ENCODE measurements at places on chromosomes 6 and 20. TPM values are rescaled to one million over a fixed set of nuclear protein-coding genes. Genes with fewer than 3 reads are reported as not detected.
A peak's percentile ranks its signal among the peaks of the same experiment; 100 is the strongest.

DNA sequence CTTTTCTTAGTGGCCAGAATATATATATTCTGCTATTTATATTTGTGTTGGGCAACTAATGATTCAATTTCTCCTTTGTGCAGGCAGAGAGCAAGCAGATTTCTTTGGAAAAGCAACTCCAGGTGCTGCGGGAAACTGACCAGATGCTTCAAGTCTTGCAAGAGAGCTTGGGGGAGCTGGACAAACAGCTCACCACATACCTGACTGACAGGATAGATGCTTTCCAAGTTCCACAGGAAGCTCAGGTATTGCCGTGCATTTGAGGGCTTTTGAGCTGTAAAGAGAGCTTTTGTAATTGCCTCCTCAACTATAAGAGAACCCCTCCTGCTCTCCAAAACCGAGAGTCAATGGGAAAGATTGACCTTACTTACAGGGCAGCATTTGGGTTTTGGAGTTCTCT is 203.5 kb downstream of the UTRN start:
- DNase-seq, result no peak

DNA sequence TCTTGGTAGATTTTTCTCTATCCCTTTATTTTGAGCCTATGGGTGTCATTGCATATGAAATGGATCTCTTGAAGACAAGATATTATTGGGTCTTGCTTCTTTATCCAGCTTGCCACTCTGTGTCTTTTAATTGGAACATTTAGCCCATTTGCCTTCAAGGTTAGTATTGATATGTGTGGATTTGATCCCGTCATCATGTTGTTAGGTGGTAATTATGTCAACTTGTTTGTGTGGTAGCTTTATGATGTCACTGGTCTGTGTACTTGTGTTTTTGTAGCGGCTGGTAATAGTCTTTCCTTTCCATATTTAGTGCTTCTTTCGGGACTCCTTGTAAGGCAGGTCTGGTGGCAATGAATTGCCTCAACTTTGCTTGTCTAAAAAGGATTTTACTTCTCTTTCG is 61.9 kb downstream of the UNC5CL start:
- no peak for DNase-seq

- DNase-seq, result no peak
Observed at GRCh38 chr6:29652198-29652584, 4.7 kb upstream of the MOG start.

DNA sequence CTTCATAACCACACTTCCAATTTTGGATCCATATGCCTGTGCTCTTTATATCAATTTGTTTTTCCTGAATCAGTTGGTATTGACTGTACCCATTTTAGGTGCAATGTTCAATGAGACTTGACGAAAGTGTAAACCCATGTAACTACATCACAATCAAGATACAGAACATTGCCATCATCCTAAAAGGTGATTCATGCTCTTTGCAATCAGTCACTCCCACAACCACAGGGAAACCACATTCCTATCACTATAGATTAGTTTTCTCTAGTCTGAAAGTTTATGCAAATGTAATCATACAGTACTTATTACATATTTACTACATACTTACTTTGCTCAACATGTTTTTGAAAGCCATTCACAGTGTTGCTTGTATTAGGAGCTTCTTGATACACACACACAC is 167.4 kb downstream of the ADGRG6 start:
- DNase-seq, result no peak

- no peak for DNase-seq
Observed at GRCh38 chr6:162940426-162940825, 212.7 kb downstream of the PACRG start.

GRCh38 chr6:125688138-125688537 is 61.3 kb upstream of the HEY2 start:
- DNase-seq, result no peak

GRCh38 chr6:43990627-43991619 is 136.3 kb downstream of the MRPL14 start:
- DNase-seq, result no peak

- DNase-seq, result no peak
Observed at GRCh38 chr6:14200047-14200446, 82.5 kb downstream of the CD83 start.

GRCh38 chr20:54004445-54004844 is 65.9 kb downstream of the BCAS1 start:
- DNase-seq, result no peak

DNA sequence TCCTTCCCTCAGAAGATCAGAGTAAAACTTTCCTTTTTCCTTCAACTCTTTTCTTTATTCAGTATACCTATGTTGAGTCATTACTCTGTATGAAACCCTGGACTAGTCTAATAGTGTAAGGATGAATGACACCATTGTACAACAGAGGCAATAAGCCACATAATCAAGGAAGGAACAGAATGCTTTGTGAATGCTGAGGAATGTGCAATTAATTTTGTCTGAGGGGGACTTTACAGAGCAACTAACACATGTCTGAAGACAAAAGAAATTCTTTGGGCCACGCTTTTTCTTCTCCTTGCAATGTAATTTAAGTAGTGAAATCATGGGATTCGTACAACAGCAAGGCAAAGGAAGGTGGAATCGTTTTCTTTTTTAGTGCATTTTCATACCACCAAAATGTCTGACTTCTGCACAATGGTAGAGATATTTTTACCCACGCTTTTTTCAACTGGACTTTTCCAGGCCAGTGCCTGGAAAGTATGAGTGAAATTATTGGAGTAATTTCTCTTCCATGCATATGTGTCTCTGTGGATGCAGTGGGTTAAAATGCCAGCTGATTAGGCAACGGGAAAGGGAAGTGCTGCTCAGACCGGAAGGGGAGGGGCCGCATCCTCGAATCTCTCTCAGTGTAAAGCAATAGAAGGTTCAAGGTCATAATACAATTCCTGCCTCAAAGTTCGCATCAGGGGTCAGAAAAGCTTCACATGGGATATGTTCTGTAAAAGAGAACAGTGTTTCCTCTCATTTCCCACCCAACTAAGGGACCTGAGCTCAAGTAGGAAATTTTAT is 89.9 kb upstream of the MTHFD1L start:
- DNase-seq, result no peak

DNA sequence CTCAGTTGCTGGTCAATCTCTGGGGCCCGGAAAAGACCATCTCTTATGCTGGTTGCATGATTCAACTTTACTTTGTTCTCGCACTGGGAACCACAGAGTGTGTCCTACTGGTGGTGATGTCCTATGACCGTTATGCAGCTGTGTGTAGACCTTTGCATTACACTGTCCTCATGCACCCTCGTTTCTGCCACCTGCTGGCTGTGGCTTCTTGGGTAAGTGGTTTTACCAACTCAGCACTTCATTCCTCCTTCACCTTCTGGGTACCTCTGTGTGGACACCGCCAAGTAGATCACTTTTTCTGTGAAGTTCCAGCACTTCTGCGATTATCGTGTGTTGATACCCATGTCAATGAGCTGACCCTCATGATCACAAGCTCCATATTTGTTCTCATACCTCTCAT is 4.3 kb downstream of the OR2J3 start:
- no peak for DNase-seq

DNA sequence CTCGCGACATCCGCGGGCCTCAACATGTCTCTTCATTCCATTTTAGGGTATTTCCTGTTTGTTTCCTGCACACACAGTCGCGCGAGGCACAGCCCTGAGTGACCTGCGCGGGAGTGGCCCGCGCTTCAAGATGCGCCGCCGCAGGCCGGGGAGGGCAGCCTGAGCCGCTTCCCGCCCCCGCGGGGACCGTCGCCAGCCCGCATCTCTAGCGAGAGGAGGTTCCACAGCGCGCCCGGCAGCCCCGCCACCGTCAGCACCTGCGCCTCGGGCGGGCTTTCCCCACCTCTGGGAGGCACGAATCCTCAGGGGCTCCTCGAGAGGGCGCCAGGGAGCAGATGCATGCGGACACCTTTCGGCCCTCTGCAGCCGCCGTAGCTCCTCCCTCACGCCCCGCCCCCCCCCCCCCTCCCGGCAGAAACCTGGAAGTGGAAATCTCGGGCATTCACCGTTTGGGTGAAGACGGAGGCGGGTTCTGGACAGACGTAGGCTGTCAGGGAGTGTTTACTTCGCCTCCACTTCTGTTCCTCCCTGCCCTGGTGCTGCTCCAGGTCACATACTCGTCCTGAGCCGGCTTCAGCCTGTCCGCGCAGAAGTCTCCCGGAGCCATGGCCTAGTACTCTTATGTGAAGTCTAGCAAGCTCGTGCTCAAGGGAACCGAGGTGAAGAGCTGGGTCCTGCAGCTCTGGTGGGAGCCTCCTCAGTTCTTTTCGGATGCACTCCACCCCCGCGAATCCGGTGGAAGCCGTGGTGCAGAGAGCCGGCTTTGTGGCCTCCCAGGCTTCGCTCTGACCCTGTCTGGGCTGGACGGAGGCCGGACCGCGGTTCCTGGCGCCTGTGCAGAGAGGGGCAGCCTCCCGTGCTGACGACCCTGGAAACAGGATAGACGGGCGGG is 880.5 kb upstream of the DEFB115 start:
- DNase-seq, result peak; percentile 64

DNA sequence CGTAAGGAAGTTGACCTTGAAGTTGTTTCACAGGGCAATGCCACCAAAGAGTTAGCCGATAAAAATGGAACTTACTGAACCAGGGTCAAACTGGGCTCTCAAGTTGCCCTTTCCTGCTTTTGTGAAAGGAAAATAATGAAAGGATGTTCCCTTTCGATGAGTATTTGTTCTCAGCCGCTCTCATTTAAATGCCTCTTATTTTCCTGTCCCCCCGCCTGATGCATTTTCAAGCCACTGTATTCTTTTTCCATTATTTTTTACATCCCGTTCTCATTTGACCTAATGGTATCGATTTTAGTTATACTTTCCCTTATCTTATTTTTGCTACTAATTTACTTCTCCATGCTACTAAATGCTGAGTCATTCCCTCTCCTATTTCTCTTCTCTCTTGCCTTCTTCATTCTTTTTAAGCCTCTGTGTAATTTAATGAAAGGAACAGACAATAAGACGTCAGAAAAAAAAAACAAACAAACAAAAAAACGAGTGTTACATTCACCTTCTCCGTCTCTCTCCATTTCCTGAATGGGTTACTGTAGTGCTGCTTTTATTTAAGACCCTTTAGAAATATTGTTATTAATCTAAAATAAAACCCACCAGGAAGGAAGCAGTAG is 655 bp upstream of the NDUFAF4 start:
- DNase-seq, result no peak

DNA sequence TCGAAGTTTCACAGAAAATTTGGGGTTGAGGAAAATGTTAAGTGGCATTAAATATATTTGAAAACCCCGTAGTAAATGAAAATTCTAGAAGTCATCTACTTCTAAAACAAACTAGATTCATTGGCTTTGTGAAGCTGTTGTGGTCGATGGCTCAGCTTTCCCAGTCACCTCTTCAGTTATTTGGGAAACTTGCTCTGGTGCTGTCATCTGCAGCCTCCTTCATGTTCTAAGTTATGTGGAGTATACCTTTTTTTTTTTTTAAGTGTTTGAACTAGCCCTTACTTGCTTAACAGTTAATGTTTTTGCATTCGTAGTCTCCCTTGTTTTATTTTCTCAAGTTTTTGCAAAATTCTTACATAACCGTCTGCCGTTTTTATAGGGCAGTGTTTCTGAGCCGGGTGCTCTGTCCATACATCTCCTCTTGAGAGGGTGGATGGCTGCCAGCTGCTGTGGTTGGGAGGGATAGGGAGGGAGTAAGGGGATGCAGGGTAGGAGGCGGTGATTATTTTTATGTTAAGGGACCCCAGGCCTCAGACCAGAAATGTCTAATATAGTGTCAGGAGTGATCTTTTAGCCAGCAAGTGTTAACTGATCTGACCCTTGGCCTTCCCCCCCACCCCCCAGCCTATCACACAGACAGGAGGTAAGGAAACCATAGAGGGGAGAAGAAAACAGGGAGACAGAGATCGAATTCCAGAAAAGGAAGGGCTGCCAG is 7.1 kb downstream of the RREB1 start:
- DNase-seq, result no peak

GRCh38 chr20:37527638-37528445 is at the start of gene BLCAP:
BLCAP (minus strand) TSS chr20:37527876; CDS start chr20:37519174, 8,702 bp downstream.
- DNase-seq, result peak; percentile 95

DNA sequence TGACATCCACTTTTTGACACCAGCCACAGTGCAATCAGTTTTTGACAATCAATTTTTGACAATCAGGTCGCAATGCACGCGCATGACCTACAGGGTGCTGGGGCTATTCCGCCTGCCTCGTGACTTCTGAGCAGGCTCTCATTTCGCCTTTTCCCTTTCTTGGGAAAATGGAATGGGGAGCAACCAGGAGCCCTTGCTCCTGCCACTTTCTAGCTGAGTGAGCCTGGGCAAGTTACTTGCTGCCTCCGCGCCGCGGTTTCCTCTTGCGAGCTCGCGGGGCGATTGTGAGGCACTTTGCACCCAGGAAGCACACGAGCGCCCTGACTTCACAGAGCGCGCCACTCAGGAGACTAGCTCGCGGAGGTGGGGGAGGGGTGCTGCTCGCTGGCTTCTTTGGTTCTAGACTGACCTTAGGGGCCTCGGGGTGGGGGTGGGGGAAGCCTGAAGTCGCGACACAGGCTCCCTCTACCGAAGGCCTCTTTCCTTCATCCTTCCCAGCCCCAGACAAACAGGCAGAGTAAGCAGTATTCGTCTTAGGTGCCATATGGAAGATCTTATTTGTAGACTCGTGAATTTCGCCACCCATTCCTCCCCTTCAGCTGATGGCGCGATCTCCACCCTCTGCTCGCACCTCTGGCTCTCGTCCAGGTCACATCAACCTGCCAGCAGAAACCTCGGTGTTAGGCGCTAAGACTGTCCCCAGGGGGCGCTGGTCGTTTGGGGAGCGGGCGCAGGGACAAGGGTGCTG is 4.6 kb downstream of the TP53TG5 start:
- peak; percentile 95 for DNase-seq

GRCh38 chr20:24963672-24964505 is 14.8 kb downstream of the CST7 start:
- DNase-seq, result no peak

DNA sequence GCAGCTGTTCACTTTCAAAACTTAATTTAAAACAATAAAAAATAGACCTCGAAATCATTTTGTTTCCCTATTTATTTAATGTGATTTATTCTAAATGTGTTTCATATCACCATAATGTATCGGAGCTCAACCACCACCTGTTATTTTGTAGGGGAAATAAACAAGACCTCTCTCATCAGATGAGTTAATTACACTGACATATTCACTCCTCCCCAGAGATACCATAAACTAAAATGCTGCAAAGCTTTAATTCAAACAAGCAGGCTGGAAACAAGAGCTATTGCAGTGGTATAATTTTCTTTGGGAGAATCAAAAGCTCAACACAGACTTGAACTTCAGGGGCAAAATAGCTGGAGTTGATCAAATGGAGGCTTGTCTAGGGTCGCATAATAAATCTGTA is 303.5 kb upstream of the TSHZ2 start:
- DNase-seq, result no peak

LKAAEAR1 gene
- not detected for total RNA-seq

DEFB132 gene
- total RNA-seq, result not detected

IP6K3 gene
- total RNA-seq, result 0.51 TPM

PPP1R3D gene
- total RNA-seq, result 15.2 TPM

TPMT gene
- 6.7 TPM for total RNA-seq

GPSM3 gene
- 5.3 TPM for total RNA-seq

IL20RA gene
- 64.4 TPM for total RNA-seq

DHX35 gene
- 9.0 TPM for total RNA-seq

MCCD1 gene
- total RNA-seq, result not detected

BTNL2 gene
- not detected for total RNA-seq

Data from suprapubic skin (tissue), 4 donors.